Muscle of arm (tissue), 14 donors: ENCODE measurements at places on chromosomes 1 and 21.

DNA sequence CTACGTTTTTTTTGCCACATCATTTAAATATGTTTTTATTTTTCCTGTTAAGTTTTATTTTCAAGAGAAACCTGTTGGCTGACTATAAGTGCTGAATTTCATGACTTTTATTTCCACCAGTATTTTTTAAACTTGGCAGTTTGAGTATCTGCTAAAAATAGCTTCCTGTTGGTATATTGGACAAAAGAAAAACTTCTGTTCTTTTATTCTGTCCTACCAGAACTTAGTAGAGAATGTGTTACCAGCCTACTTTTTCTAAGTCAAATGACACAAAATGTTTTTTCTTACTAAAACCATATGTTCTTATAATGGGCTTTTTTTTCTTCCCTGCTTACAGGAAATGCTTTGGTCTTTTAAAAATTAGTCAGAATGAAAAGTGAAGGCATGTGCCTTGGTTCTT lies 7.6 kb downstream of the DR1 start:
- no peak for DNase-seq

DNA sequence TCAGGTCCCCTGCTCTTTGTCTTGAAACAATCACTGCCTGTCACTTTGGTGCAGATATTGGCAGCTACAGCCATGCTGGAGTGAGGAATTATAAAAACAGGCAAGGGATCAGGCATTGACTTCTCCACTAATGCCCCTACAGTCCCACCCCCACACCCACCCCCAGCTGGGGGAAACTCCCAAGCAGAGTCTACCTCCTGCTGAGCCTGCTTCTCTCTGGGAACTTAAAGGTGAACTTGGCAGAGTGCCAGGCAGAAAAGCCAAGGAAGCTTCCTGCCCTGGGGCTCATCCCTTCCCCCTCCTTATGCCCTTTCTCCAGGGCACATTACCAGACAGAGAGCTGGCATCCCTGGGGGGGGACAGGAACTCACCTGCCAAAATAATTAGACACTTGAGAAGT lies 6.7 kb downstream of the NCMAP start:
- no peak for DNase-seq

- DNase-seq: no peak
Observed at GRCh38 chr1:44932151-44932550, 54.2 kb downstream of the EIF2B3 start.

DNA sequence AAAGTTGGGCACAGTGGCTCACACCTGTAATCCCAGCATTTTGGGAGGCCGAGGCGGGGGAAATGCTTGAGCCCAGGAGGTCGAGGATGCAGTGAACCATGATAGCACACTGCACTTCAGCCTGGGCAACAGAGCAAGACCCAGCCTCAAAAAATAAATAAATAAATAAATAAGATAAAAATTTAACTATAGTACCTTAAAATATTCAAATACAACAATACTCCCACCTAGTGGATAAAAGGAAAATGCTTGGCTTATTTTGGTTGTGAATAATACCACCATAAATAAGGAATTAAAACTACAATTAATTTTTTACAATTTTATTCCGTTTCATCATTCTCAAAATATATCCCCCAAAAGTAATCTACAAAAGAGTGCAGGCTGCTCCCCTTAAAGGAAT lies 8.1 kb downstream of the PSMG1 start:
- DNase-seq: no peak

DNA sequence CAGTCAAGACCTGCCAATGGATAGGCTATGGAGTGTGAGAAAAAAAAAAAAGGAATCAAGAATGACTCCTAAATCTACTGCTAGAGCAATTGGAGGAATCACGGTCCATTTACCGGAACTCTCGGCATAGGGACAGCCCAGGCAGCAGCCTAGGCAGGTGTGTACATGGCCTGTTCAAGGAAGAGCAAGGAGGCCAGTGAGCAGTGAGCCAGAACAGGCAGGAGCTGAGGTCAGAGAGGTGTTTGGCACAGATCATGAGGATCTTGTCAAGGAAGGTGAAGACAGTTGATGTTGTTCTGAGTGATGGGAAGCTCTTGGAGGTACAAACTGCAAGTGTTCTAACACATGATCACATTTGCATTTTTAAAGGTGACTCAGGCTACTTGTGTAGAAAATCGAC lies 40.6 kb upstream of the HHAT start:
- no peak for DNase-seq

GRCh38 chr1:210446479-210446878 lies 117.8 kb downstream of the HHAT start:
- no peak for DNase-seq

- DNase-seq: no peak
Observed at GRCh38 chr1:178540646-178541045, 27.7 kb downstream of the TEX35 start.
